ENCODE measurements at places on chromosomes 5 and 9.

DNA sequence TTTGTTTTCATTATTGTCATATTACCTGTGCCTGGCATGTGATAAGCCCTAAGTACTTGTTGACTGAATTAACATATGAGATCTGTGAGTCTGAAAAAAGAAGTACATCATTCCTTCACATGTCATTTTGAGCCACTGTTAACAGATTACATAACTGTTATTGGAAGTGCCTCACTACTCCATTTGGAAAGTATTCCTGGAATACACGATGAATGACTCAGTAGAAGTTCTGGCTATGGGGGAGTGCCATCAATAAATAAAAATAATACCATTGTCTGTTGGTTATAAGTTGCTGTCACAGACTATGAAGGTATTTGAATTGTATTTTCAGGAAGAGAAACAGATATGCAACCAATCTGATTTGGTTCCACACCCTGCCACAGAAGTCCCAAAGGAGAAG is 12.9 kb downstream of the NIPSNAP3B start:
- no peak for DNase-seq

DNA sequence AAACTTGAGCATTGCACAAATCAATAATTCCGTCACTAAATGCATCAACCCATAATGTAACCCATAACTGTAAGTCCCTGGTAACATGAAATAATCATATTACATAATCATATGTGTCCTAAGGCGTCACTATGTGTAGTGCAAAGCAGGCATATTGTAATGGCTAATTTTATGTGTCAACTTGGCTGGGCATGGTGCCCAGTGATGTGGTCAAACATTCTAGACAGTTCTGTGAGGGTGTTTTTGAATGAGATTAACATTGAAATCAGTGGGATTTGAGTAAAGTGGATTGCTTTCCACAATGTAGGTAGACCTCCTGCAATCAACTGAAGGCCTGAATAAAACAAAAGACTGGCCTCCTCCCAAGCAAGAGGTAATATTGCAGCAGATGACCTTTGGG is 794.4 kb upstream of the ACO1 start:
- DNase-seq: no peak

DNA sequence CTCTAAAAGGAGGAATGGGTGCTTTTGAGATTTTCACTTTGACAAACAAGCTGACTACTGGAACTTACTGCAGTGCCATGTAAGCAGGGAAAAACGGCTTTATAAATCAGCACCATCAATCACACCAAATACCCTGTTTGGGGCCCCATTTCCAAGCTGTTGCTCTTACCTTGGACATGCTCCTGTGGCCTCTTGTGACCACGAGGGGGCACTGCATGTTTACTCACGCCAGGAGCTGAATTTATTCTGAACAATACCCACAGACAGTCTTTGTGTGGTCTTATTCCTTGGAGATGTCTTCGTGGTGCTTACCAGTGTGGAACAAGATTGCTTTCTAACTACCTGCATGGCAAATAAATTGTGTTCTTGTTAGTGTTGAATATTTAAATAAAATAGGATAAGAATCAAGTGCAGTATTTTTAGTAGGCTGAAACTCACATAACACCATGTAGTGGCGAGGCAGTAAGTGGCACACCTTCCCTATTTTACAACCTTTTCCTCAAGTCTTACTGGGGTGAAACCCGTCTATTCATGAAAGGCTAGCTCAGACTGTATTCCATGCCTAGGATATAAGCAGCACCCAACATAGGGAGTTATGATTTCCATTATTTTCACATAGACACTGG is 155.5 kb upstream of the NMUR2 start:
- DNase-seq: peak; percentile 1

DNA sequence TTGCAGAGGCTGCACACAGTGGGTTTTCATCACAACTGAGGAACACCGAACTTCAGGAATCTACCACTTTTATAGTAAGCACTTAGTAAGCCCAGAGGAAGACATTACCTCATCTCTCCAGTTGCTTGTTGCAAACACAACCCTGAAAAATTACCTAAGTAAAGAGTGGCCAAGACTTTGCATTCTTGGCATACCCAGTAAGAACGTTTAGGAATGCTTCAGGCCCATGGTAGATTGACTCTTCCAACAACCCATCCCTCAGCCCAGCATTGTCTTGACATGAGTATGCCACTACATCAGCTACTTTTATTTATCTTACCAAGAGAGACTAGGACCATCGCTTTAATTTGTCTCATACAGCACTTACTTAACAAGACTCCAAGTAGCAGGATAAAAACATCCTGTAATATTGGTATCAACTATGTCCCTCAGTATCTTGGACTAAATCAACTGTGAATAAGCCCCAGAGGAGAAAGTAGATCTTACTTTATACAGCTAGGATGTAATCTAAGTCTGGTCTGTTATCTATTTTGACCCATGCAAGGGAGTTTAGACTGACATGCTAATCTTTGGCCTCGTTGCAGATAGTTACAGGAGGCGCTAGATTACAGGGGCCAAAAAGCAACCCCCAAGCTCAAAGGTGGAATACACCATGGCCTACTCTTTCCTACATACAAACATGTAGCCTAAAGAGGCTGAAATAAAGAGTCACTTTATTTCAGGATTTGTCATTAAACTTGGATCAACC is 114.9 kb downstream of the INVS start:
- no peak for DNase-seq

GRCh38 chr9:26723486-26723885 is 169.1 kb downstream of the CAAP1 start:
- no peak for DNase-seq
